Dermis blood vessel endothelial cell (primary cell): ENCODE measurements at places on chromosomes 11 and 22.

DNA sequence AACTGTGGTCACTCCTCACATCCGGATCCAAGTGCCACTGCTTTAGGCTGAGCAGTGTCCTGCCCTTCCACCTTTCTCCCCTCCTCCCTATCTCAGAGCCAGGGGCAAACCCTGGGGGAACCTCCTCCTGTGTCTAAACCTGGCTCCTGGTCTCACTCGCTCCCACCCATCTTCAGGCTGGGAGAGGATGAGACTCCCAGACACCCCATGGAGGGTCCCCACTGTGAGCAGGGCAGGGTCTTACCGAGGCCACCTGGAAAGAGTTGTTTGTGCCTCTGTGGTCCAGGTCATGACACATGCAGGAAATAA lies 93.6 kb downstream of the PDE2A start:
- DNase-seq: no peak

- no peak for DNase-seq
Measured at GRCh38 chr22:36907253-36908195, 5.9 kb upstream of the CSF2RB start.

- DNase-seq: no peak
Measured at GRCh38 chr11:64826578-64827450, 16.5 kb upstream of the MEN1 start.

GRCh38 chr11:88246696-88247095 lies 71.5 kb upstream of the RAB38 start:
- DNase-seq: peak; percentile 42
